ENCODE measurements at places on chromosomes 4 and X.

DNA sequence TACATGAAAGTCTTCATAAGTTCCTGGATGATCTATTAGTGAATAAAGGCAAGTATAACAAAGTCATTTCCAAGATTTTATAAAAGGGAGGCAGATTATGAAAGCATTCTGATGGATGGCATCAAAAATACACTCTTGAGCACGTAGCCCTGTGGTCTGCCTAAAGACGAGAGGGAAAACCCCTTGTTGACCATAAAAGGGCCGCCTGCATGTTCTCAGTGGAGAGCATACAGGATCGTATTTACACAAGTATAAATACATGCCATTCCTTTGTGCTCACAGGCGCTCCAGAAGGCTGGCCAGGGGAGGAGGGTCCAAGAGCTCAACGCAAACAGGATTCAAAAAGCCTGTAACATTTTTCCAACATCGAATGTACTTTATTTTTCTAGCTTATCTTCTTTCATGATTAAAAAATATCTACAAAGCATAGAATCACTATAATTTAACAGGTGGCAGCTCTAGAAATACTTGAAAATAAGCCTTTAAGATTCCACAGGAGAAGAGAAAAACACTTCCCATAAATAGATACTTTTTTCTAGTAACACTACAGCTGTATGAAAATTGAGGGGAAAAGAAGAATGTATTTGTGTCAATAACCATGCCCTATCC is 29.6 kb downstream of the PDGFC start:
- peak; percentile 97 for DNase-seq

DNA sequence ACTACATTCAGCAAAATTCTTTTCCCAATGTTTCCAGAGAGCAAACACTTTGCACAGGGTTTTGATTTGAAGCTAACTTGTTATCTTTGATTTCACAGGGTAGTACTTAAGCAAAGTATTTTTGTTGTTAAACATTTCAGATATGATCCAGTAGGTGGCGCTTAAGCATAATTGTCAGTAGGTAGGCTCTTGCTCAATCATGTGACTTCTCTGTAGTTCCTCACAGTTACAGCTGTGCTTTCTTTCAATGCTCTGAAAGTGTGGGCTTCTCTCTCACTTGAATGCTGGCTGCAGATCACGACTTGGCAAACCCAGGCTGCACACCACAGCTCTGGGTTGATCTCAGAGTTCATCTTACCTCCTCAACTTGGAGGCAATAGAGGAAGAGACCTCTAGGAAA is 1016.5 kb downstream of the SH3BGRL start:
- DNase-seq: no peak

GRCh38 chrX:101764538-101764937 is 104.9 kb upstream of the ARMCX2 start:
- DNase-seq: peak; percentile 3

- DNase-seq: no peak
Observed at GRCh38 chr4:7956270-7956808, 16.7 kb upstream of the AFAP1 start.

GRCh38 chrX:137032341-137032694 is 1.5 kb downstream of the GPR101 start:
- no peak for DNase-seq

- DNase-seq: no peak
Observed at GRCh38 chrX:42020225-42020624, 96.9 kb upstream of the CASK start.

DNA sequence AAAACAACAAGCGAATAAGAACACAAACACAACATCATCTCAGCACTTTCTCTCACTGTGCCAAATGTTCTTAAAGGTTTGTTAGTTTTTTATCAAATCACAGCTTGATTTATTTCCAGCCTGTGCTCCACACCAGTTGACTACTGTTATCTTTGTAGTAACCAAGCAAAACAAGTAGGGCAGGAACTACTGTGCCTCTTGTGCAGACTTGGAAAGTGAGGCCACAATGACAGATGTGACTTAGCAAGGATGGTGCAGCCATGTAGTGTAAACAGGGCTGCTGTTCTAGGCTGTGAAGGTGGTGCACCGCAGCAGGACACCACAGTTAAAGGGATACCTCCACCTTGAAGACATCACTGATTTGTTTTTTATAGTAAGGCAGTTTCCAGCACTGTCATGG is 170.0 kb downstream of the IL1RAPL1 start:
- DNase-seq: no peak

Data from brain microvascular endothelial cell (primary cell).